ENCODE measurements at places on chromosomes 6 and 20. TPM values are rescaled to one million over a fixed set of nuclear protein-coding genes. Genes with fewer than 3 reads are reported as not detected.
A peak's percentile ranks its signal among the peaks of the same experiment; 100 is the strongest.

STK38 gene
- polyA plus RNA-seq: 45.8 TPM

GRCh38 chr20:32052778-32053362 is 828 bp downstream of the HCK start:
- no peak overlapping the region for H3K27ac ChIP-seq
- no peaks in the 10 kb centered on the region for H3K36me3 ChIP-seq
- peaks cover 15% of the 10 kb centered on the region for H3K27me3 ChIP-seq
- peak overlapping the region; percentile 19 for H3K4me3 ChIP-seq
- H3K4me1 ChIP-seq: no peaks in the 10 kb centered on the region

MUC22 gene
- not detected for polyA plus RNA-seq

DNA sequence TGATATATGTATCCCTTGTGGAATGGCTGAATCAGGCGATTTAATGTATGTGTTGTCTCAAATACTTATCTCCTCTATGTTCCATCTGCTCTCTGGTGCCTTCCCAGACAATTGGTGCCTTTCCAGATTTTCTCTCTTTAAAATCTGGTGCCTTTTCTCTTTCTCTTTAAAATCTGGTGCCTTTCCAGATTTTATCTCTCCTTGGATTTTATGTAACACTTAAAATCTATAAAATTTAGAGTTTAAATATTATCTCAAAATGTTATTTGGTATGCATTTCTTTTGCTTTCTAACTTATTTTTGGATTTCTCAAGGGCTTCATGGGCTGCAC is 116.3 kb downstream of the KIF13A start:
- H3K36me3 ChIP-seq: no peaks in the 10 kb centered on the region
- no peak overlapping the region for H3K27ac ChIP-seq
- peaks cover 6% of the 10 kb centered on the region for H3K4me1 ChIP-seq
- DNase-seq: no peak
- H3K27me3 ChIP-seq: no peaks in the 10 kb centered on the region

- no peaks in the 10 kb centered on the region for H3K36me3 ChIP-seq
- DNase-seq: no peak
- H3K27me3 ChIP-seq: no peaks in the 10 kb centered on the region
- H3K4me1 ChIP-seq: no peaks in the 10 kb centered on the region
- H3K27ac ChIP-seq: no peak overlapping the region
Measured at GRCh38 chr6:73062130-73062529, 163.2 kb downstream of the KHDC1L start.

DNA sequence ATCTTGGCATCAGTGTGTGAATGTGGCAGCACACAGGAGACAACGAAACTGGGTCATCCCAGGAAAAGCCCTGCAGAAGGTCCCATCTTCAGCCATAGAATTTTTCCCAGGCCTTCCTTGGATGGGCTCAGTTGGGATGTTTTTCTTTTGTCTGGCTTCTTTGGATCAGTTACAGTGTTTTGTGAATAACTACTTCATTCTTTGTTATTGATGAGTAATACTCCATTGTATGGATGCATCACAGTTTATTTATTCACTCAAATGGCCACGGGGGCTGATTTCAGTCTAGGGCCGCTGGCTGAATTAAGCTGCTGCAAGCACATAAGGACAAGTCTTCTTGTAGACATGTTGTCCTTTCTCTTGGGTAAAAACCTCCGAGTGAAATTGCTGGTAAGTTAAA is 81.3 kb upstream of the CD93 start:
- no peak overlapping the region for H3K27ac ChIP-seq
- H3K4me1 ChIP-seq: no peaks in the 10 kb centered on the region
- H3K4me3 ChIP-seq: no peak overlapping the region
- no peak for DNase-seq

PCMTD2 gene
- 19.9 TPM for polyA plus RNA-seq

DNA sequence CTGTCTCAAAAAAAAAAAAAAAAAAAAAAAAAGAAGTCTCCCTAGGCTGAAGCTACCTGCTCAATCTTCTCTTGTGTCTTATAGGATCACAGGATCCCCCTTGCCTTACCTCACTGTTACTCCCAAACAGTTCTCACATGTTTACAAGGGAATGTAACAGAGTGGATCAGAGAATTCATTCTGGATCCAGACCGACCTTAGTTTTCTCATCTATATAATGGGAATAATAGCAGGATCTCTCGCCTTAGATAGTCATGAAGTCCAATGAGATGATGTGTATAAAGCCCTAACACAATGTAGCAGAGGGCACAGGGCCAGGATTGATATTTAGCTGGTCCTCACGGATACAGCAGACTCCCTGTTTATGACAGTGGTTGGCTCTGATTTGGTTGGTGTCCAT is 2.3 kb upstream of the FAM110A start:
- no peak overlapping the region for H3K4me3 ChIP-seq
- H3K4me1 ChIP-seq: peaks cover 11% of the 10 kb centered on the region
- no peaks in the 10 kb centered on the region for H3K36me3 ChIP-seq

BANF2 gene
- not detected for polyA plus RNA-seq

GRCh38 chr6:8337147-8337546 is 98.2 kb downstream of the SLC35B3 start:
- no peaks in the 10 kb centered on the region for H3K4me1 ChIP-seq
- no peaks in the 10 kb centered on the region for H3K36me3 ChIP-seq
- H3K27ac ChIP-seq: no peak overlapping the region
- H3K4me3 ChIP-seq: no peak overlapping the region
- no peak for DNase-seq
- H3K27me3 ChIP-seq: no peaks in the 10 kb centered on the region

E2F1 gene
- 2.2 TPM for polyA plus RNA-seq

DNA sequence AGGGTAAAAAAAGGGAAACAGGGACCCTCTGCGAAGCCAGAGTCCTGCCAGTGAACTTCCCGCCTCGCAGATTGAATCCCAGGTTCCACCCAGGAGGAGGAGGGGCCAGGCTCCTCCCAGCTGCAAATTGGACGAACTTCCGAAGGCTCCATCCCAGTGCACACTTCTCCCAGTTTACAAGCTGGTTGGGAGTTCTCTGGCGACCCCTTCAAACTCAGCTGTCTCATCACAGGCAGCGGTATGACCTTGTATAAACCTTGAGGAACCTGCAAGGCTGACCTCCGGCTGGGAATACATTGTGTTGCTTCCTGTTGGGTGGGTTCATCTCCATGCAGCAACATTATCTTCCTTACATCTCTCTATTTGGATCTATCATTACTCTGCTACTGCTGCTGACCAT is 962.7 kb downstream of the GRIK2 start:
- no peak for DNase-seq
- H3K36me3 ChIP-seq: no peaks in the 10 kb centered on the region
- H3K4me3 ChIP-seq: no peak overlapping the region
- H3K27ac ChIP-seq: no peak overlapping the region
- no peaks in the 10 kb centered on the region for H3K4me1 ChIP-seq

CFAP61 gene
- not detected for polyA plus RNA-seq

DNA sequence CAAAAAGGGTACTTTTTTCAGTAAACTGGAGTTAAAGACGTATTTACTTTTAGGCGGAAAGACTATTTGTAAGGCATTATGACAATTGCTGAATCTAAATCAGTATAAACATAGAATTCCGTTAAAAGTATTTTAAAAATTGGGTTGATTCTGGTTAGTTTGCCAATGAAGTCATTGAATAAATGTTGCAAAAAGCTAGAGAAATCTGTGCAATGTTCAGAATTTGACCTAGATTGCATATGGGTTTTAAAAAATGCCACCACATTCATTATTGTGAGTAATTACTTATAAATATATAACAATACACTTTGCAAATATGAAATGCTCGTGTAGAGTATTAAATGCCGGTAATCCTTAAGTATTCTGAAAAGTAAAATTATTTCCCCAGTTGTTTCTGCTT is 116.5 kb upstream of the EEF1E1 start:
- no peak overlapping the region for H3K27ac ChIP-seq
- H3K4me1 ChIP-seq: no peaks in the 10 kb centered on the region
- no peaks in the 10 kb centered on the region for H3K27me3 ChIP-seq
- H3K36me3 ChIP-seq: no peaks in the 10 kb centered on the region
- H3K4me3 ChIP-seq: no peak overlapping the region

All from small intestine (tissue), 16 donors.